ENCODE measurements at places on chromosomes 11 and 22.

GRCh38 chr22:49233507-49234100 lies 594.1 kb downstream of the BRD1 start:
- DNase-seq, result no peak

- DNase-seq, result peak; percentile 1
These were observed 45.0 kb downstream of the OR4C6 start for GRCh38 chr11:55707029-55707428.

DNA sequence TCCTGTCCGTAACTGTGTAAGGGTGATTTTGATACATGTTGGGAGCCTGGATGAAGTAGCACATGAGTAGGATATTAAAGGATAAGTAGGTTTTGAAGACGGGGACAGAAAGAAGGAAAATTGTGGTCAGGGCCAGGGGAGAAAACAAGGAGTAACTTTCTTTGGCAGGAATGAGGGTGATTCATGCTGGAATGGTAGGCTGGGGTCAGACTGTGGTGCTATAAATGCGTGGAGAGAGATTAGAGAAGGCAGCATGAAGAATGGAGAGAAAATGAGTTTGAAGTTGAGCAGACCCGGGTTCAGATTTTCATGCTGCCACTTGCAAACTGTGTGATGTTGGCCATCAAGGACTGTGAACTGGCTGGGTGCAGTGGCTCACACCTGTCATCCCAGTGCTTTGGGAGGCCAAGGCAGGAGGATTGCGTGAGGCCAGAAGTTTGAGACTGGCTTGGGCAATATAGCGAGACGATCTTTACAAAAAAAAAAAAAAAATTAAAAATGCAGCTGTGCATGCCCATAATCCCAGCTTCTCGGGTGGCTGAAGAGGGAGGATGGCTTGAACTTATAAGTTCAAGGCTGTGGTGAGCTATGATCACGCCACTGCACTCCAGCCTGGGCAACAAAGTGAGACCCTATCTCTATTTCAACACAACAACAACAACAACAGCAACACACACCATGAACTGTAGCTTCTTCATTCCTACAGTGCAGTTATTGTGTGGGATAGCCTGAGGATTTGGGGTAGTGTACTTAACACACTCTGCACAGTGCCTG lies 22.3 kb downstream of the ZBTB16 start:
- no peak for DNase-seq

- peak; percentile 33 for DNase-seq
These were observed 144.6 kb downstream of the NECTIN1 start for GRCh38 chr11:119584193-119585042.

DNA sequence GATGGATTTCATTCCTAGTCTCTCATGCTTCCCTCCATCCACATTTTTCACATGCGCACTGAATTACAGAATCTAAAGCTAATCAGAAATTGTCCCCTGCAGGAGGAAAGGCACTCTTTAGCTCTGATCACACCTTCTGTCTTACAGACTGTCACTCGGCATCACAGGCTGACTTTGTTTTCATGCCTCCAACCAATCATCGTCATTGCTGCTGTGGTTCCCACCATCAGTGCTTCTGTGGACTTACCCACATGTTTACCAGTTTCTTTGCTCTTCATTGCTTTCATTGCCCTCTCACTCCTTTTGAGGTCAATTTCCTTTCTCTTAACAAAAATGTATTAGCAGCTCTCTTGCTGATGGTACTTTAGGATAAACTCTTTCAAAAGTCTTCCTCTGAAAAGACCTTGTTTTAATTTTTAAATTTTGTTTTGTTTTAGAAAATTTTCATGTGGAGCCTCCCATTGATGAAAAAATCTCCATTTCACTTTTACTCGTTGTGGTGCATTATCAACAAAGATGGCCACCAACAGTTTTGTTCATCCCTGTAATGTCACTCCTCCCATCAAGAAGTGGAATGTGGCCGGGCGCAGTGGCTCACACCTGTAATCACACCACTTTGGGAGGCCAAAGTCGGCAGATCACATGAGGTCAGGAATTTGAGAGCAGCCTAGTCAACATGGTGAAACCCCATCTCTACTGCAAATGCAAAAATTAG lies 20.2 kb upstream of the TREH start:
- DNase-seq, result no peak

- DNase-seq, result no peak
These were observed 2.5 kb downstream of the MAP4K2 start for GRCh38 chr11:64800303-64801157.

DNA sequence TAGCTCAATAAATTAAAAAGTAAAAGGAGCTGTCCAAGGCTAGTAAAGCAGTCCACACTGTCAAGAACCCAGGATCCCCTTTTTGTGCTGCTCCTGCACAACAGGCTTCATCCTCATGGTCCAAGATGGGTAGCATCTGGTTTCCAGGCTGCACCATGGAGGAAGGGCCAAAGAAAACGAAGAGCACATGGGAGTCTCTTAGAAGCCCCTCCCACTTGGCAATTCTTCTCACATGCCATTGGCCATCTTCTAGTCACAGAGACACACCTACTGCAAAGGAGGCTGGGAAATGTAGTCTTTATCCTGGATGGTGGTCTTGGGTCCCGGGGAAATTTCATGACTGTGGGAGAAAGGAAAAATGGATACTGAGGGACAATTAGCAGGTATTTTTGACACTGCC lies 37.8 kb downstream of the PRR5L start:
- no peak for DNase-seq
